ENCODE measurements at places on chromosomes 13 and 19. TPM values are rescaled to one million over a fixed set of nuclear protein-coding genes. Genes with fewer than 3 reads are reported as not detected.

Gene CGB1
- total RNA-seq: not detected

Gene OR7A5
- not detected for total RNA-seq

Gene CATSPERD
- total RNA-seq: not detected

Gene STAP2
- 8.3 TPM for total RNA-seq

DNA sequence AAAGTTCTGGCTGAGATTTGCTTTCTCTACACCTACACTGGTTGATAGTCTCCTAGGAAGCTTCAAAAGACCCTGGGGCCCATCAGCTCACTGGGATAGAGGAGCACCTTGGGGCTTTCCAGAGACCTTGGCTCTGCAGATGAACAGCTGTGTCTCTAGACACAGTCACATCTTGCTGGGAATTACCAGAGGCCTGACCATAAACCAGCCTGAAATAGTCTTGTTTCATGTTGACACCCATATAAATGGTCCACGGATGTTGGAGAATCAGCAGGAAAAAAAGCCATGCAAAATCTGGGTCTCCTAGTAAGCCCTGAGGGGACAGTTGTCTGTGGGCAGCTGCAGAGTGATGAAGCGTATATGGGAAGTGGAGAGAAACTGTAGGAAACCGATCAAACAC lies 207.6 kb downstream of the DNAJC15 start:
- DNase-seq: no peak

Data from activated T-cell treated with anti-CD3 and anti-CD28 coated beads, Interleukin-2, amount 50 U/mL, for 72 hours (primary cell).